NCI-H526 (cell line): ENCODE measurements at places on chromosomes 7 and 10.

- DNase-seq: peak; percentile 22
Observed at GRCh38 chr7:97145068-97145467, 27.6 kb downstream of the SDHAF3 start.

GRCh38 chr10:101285519-101286070 lies 56.3 kb upstream of the LBX1 start:
- DNase-seq: peak; percentile 38

DNA sequence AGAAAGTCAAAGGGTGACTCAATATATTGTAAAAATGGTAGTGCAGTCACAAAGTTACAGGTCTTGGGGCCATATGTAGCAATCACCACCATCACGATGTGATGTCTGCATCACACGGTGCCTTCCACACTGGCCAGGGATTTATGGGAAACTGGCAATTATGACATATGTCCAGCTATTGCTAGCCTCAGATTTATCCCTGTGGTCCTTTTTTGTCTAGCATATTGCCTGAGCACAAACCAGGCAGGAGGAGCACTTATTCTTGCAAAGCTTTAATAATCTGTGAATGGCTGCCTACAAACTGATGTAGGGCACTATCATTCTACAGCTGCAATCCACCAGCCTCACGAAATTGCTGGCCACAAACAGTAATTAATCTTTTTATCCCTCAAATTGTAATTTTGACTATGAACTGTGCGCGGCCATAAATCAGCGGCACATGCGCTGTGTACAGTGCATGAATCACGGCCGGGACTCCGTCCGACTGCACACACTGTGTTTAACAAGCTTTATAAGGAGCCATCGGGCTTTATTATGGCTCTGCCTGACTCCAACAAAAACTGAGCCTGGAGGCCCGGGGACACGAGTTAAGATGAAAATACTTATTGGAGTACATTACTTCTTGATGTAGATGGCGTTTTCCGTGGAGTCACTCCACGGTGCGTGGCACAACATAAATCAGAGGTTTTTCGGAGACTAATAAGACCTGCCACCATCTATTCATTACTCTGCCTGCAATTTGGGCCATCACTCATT lies 115.2 kb downstream of the EBF3 start:
- no peak for DNase-seq

GRCh38 chr10:29443745-29444523 lies 155.1 kb downstream of the LYZL1 start:
- peak; percentile 25 for DNase-seq

DNA sequence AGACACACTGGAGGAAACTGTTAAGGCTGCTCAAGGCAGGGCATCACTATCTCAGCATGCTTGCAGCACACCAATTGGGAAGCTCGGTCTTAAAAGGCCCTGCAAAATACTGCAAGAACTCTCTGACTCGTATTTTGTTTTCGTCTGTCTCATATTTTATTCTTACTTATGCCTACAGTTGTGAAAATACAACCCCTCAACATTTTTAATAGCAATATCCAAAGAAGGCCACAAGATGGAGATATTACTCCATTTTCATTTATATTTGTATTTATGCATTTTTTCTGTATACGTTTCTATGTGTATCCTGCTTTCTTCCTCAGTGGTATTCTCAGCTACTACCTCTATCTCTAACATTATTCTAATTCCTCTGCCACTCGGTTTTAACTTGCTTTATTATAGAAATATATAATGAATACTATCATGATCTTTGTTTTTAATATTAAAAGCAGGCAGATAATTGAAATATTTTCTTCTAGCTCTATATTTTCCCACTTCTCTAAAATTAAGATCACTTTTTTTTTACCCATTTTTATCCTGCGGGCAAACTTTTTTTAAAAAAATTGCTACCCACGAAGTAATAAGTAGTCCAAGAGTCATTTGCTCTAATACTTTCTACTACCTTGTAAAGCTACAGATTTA lies 10.0 kb downstream of the DNAJC1 start:
- DNase-seq: no peak

- DNase-seq: no peak
Observed at GRCh38 chr10:43822631-43823580, 174.2 kb upstream of the ZNF32 start.

- peak; percentile 58 for DNase-seq
Observed at GRCh38 chr10:89644691-89644966, 413 bp downstream of the PANK1 start.

DNA sequence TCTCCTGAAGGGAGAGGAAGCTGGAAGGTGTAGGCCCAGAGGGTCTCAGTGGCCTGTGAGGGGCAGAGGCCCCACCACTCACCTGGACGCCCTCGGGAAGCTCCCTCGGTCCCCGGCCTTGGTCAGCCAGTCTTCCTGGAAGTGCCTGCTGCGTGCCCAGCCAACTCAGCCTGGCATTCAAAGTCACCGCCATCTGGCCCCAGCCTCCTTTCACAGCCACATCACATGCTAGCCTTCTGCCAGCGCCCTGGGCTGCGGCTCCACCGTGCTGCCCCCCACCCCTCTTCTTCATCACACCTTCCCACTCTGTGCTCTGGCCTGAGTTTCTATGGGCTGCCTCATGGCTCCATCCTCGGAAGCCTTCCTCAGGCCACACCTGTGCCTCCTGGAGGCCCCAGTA lies 98.0 kb downstream of the ZMIZ1 start:
- DNase-seq: no peak

- no peak for DNase-seq
Observed at GRCh38 chr10:68154211-68154497, 44.9 kb downstream of the MYPN start.

DNA sequence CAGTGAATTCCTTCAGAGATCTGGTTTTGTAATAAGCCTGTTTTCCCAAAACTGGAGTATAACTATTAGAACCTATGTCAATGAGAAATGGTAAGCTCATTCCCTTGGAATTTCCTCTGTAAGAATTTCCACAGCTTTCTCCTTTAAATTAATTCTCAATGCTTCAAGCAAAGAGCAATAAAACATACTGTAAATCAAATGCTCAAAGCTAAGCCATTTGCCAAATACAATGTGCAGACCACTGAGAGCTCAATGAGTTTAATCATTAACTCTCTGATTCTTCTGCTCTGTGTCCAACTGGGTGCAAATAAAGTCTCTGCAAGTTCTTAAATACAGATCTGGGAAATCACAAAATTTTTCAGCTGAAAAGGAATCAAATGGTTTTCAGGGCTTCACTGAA lies 227.6 kb upstream of the IMMP2L start:
- DNase-seq: no peak

DNA sequence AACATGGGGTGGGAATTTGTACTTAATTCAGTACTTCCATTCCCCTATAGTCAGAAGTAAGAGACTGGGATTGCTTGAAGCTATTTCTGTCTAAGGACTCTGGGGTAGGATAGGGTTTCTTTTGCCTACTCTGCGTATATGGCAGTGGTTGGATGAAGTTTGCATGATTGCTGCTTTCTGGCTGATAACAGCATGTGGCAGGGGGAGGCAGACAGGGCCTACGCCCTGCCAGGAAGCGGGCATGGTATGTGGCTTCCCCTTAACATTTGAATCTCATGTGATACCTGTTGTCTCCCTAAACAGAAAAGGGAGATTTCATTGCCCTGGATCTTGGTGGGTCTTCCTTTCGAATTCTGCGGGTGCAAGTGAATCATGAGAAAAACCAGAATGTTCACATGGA lies 57.1 kb downstream of the TACR2 start:
- peak; percentile 56 for DNase-seq

DNA sequence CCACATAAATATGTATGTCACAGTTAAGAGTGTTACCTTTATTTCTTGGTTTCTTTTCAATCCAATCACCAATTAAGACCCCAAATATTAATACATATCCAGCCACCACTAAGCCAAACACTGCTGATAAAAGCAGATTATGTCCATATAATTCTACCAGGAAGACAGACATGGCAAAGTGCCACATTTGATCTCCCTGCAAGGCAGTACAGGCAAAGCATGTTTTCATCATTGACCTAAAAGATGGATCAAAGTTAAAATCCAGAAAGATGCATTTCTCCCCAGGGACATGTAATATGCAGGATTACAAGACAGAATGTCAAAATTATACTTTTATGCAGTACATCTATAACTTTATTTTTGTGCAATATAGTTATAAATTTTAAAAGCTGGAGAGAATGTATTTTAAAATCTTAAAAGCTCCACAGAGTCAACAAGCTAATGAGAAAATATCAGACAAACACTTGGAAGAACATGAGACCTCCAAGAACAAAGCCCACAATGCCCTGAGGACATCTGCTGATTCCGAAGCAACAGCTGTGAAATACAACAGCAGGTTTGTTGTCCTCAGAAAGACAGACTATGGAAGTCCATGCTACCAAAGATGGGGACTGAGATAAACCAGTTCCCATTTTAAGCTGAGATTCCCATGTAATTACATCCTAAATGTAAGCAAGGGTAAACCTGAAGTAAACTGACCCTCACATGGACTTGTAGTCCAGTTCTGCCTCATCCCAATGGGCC lies 54.5 kb upstream of the TOMM7 start:
- DNase-seq: no peak

DNA sequence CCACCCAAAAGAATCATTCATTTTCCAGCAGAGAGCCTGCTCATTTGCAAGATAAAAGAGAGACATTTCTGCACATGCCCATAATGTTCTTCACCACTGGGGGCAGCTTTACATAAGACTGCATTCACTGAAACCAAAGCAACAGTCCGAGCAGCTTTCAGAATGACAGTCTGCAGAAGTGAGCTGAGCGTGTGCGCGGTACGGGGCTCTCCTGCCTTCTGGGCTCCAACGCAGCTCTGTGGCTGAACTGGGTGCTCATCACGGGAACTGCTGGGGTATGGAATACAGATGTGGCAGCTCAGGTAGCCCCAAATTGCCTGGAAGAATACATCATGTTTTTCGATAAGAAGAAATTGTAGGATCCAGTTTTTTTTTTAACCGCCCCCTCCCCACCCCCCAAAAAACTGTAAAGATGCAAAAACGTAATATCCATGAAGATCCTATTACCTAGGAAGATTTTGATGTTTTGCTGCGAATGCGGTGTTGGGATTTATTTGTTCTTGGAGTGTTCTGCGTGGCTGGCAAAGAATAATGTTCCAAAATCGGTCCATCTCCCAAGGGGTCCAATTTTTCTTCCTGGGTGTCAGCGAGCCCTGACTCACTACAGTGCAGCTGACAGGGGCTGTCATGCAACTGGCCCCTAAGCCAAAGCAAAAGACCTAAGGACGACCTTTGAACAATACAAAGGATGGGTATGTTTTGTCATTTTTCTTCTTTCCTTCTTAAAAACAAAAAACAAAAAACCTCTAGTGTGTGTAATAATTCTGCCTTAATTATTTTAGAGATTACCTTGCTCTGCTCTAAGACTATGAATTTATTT lies at the start of gene LRRTM3:
LRRTM3 (plus strand) TSS at position 141 of the 820 bp plus-strand sequence.
- DNase-seq: peak; percentile 81

DNA sequence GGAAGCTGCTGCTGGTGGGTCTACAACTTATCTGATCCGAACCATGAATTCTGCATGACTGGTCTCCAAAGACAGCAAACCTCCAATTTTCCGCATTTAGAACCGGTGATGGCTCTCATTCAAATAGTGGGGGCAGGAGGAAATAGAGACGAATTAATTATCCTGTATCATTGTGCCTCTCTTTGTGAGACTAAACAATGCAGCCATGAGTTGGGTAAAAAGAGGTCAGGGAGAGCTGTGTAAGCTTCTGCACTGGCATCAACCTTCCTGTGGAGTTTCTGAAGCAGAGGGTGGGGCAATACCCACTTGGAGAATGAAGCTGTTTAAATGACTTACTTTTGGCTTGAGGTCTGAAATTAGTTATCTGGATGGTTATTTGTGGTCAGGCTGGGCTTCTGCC lies 266.4 kb downstream of the SORCS3 start:
- DNase-seq: no peak

DNA sequence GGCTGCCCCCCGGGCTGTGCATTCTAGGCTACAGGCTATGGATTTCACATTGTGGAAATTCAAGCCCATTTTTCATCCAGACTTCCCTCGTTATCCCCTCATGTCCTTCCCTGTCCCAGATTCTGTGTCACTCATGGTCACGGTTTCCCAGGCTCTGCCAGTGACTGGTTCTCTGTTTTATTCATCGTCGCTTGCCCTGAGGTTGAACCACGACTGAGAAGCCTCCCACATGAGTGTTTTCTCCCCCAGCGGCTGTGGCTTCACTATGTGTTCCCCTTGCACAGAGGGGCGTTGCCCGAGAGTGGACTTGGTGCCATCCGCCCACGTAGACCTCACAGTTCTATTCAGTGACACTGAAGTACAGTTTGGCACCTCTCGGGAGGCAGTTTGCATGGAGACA lies 14.0 kb downstream of the NOM1 start:
- DNase-seq: no peak

DNA sequence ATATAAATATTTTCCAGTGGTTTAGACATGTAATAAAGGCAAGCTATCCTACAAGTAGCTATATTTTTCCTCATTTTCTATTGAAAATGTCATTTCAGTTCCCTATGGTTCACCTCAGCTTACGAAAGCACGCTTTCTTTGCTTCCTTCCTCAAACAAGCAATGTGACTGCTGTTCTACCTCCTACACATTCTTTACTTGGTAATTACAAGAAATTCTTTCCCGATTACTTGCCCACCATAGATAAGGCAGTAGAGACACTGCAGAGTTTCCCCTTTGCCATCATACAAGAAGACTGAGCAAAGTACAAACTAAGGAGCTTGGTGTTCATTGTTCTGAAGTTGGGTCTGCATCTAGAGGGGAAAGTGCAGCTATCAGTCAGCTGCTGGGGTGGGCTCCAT lies 249.4 kb downstream of the CRPPA start:
- no peak for DNase-seq
